ENCODE measurements at places on chromosomes 2 and 18.

- no peak for DNase-seq
Observed at GRCh38 chr18:35271656-35272055, 18.4 kb downstream of the ZSCAN30 start.

- no peak for DNase-seq
Observed at GRCh38 chr2:143524559-143525401, 395.6 kb downstream of the ARHGAP15 start.

- no peak for DNase-seq
Observed at GRCh38 chr2:1150724-1151511, 200.3 kb downstream of the SNTG2 start.

DNA sequence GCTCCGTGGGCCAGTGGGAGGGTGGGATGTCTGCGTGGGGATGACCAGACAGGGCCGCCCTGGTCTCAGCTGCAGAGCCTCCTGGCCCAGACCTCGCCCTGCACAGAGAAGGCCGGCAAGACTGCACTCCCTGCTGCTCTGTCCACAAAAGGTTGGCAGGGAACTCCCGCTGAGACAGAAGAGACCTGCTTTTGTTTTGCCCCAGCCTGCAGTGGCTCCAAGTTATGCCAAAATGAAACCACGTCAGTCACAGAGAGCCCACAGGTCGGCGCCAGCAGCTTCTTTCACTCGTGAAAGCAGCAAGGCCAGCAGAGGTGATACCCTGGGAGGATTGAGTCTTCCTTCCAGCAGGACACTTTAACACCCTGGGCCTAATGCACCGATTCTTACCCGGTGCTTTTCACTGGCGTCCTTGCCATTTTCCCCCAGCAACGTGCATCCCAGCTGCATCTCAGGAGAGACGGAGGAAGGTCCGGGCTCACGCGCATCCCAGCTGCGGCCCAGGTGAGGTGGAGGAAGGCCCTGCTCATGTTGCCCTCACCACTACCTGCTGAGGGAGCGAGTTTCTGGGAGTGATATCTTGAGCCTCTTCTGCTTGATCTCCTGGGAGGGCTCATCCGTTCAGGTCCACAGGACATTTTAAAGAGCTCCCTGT is 22.1 kb upstream of the CTDP1 start:
- DNase-seq: no peak

- peak; percentile 14 for DNase-seq
Observed at GRCh38 chr2:76599732-76600368, 889.1 kb upstream of the GCFC2 start.

DNA sequence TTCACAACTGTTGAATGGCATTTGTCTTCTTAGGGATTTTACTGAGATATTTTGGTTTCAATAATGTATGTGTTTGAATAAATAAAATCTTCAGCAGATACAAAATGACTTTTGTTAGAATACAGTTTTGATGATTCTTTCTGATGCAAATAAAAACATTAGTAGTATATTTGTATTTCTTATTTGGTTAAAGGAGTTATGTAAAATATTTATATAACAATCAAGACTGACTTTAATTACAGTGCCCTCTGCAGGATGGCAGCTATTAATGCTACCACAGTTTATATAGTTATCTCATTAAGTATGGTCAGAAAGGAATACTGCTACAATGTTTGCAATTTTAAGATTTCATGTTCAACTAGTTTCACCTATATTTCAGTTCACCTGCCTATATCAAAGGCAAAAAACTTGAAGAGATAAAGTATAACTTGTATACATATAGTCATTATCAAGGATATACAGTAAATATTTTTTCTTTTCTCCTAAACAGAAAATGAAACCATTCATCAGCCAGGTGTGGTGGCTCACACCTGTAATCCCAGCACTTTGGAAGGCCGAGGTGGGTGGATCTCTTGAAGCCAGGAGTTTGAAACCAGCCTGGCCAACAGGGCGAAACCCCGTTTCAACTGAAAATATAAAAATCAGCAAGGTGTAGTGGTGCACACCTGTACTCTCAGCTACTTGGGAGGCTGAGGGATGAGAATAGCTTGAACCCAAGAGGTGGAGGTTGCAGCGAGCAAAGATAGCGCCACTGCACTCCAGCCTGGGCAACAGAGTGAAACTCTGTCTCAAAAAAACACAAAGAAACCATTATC is 19.8 kb downstream of the ARL5A start:
- DNase-seq: no peak

DNA sequence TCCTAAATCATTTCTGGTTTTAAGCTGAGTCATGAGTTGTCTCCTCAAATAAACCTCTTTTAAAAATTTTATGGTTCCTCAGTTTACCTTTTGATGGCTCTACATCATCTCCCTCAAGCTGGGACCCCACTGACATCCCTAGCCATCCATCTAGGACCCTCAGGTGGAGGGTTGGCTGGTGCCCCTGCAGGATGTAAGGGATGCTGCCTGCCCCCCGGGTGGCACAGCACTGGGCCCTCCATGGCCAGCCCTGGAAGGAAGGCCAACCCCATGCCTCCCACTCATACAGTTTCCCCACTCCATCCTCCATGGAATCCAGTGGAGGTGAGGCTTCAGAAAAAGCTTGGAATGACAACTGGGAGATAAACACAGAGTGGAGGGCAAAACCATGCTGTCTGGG is 17.2 kb upstream of the GPC1 start:
- DNase-seq: no peak

GRCh38 chr2:37414470-37414949 is 70.1 kb downstream of the QPCT start:
- peak; percentile 40 for DNase-seq
